Activated CD8-positive, alpha-beta memory T cell treated with anti-CD3 and anti-CD28 coated beads, Interleukin-2, amount 50 U/mL, for 4 hours (primary cell): ENCODE measurements at places on chromosomes 4 and X.

DNA sequence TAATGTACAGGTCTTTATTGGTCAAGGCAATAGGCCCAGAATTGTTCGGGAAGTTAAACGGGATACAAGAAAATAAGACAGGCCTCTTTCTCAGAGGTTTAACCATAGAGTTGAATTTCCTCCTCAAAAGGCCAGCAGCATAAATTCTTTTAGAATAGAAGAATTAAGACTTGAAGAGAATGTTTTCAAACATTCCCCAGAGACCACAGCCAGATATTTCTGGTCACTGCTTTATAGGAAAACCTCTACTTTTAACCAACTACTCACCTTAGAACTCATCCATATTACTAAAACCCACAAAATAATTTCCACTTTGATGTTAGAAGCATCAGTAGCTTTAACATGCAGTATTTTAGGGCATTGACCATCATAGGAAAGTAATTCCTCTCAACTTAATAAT is 317.9 kb downstream of the RAB28 start:
- no peak for DNase-seq

DNA sequence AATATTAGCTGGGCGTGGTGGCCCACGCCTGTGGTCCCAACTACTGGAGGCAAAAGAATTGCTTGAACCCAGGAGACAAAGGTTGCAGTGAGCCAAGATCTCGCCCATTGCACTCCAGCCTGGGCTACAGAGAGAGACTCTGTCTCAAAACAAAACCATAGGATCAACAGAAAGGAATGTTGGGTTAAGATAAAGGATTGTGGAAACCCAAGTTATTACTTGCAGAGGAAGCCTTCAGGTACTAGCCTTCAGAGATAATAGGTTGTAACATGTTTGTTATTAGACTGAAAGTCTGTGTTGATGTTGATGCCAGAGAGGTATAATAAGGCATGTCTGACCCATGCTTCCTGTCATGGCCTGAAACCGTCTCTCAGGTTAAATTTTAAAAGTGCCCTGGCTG is 16.9 kb downstream of the SSX5 start:
- no peak for DNase-seq

- DNase-seq: no peak
Observed at GRCh38 chrX:103550415-103551051, 31.2 kb upstream of the RAB40A start.

DNA sequence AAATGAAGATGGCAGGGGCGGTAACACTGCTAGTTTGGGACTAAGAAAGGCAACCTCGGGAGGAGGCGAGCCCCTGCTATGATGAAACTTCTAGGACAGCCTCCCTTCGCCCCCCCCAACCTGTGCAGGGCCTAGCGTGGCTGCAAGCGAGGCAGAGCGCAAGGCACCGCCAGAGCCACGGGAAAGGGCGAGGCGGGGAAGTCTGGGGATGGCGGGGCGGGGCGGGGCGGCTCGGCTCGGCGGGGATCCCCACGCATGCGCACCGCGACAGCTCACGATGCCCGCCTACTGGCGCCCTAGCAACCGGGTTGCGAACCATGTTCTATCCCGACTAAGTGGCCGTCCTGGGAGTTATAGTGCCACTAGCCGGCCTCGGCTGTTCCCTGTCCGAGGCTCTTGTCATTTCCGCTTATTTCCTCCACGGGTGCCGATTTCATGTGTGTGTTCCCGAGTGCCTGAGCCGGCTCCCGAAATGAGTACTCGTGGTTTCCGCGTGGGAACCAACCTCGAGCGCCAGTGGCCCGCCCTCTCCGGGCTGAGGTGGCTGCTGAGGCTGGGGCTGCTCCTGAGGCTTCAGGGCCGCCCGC is 28.7 kb upstream of the RBMX start:
- peak; percentile 75 for DNase-seq

DNA sequence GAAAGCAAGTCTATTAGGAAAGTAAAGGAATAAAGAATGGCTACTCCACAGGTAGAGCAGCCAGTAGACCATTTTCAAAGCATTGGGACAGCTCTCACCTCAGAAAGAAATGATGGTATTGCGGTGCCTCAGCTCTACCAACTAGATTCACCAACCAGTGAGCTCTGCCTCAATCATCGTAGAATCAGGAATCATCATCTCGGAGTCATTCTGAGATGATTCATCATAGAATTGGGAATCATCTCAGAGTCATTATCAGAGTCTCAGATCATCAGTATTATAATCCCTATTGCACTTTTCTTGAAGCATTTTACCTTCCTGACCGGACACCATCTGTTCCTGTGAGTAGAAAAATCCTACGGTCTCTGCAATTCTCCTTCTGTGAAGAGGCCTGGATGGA is 17.5 kb upstream of the SAT1 start:
- no peak for DNase-seq

GRCh38 chr4:187767158-187767557 is 228.4 kb upstream of the ZFP42 start:
- DNase-seq: no peak

- no peak for DNase-seq
Observed at GRCh38 chr4:156838761-156839160, 132.8 kb downstream of the PDGFC start.

DNA sequence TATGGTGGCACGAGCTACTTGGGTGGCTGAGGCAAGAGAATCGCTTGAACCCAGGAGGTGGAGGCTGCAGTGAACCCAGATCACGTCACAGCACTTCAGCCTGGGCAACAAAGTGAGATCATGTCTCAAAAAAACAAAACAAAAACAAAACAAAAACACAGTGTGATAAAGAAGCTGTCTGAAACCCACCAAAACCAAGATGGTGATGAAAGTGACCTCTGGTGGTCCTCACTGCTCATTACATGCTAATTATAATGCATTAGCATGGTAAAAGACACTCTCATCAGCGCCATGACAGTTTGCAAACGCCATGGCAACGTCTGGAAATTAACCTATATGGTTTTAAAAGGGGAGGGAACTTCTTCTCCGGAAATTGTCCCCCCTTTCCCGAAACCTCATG is 29.4 kb upstream of the OPHN1 start:
- no peak for DNase-seq
